ENCODE measurements at places on chromosomes 6 and 20.

GRCh38 chr6:126356526-126356925 lies 16.6 kb downstream of the CENPW start:
- DNase-seq, result no peak

- DNase-seq, result no peak
Measured at GRCh38 chr6:111585974-111586315, 19.7 kb downstream of the TRAF3IP2 start.

- no peak for DNase-seq
Measured at GRCh38 chr6:93120154-93120742, 299.1 kb downstream of the EPHA7 start.

DNA sequence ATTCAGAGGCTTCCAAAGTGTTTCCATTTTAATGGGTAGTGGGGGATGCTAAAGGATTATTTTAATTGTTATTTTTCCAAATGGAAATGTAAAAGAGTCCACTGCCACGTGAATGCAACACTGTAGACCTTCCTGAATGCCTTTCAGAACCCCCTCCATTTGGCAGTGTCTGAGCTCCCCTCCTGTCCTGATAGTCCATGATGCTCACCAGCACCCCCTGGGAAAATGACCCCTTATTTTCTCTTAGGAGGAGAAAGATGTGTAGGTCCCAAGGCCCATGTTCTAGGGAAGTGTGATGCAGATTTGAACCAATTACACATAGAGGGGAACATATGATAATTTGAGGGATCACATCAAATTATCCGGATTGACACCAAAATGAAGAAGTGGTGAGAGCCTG lies 46.8 kb upstream of the SH3BGRL2 start:
- DNase-seq, result no peak

- DNase-seq, result no peak
Measured at GRCh38 chr6:16819752-16820151, 58.5 kb upstream of the ATXN1 start.

GRCh38 chr6:136280032-136280609 lies 9.5 kb downstream of the BCLAF1 start:
- DNase-seq, result no peak

- no peak for DNase-seq
Measured at GRCh38 chr6:137781639-137782038, 85.4 kb upstream of the TNFAIP3 start.

DNA sequence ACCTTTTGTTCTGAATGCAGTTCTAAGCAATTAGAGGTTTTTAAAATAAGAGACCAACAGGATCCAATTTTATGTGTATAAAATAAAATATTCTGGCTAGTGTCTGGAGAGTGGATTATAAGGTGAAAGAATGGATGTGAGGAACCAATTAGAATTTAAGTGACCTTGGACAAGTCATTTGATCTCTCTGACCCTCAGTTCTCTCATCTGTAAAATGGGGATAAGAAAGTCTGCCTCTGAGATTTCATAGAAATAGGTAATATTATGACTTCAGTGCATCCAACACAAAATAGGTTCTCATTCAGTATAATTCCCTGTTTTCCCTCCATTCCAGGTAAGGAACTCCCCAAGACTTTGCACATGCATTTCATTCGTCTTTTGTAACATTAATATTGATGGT lies 18.9 kb downstream of the CASS4 start:
- DNase-seq, result no peak

DNA sequence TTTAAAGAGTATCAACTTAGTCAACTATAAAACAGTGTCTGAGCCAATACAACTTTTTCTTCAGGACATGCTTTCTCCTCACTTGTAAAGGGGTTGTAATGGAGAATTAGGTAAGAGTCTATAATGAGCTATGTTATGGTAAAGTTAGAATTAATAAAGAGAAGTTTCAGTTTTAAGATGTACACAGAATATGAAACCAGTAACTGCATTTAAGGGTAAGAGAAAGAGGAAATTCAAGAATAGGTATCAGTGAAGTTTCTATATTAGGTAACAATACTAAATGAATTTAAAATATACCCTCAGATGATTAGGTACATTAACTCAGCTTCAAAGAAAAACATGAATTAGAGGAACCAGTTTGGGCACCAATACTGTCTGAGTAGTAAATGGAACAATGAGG lies 1444.3 kb upstream of the ADGRB3 start:
- DNase-seq, result no peak

- no peak for DNase-seq
Measured at GRCh38 chr20:48471759-48472408, 355.9 kb downstream of the PREX1 start.

DNA sequence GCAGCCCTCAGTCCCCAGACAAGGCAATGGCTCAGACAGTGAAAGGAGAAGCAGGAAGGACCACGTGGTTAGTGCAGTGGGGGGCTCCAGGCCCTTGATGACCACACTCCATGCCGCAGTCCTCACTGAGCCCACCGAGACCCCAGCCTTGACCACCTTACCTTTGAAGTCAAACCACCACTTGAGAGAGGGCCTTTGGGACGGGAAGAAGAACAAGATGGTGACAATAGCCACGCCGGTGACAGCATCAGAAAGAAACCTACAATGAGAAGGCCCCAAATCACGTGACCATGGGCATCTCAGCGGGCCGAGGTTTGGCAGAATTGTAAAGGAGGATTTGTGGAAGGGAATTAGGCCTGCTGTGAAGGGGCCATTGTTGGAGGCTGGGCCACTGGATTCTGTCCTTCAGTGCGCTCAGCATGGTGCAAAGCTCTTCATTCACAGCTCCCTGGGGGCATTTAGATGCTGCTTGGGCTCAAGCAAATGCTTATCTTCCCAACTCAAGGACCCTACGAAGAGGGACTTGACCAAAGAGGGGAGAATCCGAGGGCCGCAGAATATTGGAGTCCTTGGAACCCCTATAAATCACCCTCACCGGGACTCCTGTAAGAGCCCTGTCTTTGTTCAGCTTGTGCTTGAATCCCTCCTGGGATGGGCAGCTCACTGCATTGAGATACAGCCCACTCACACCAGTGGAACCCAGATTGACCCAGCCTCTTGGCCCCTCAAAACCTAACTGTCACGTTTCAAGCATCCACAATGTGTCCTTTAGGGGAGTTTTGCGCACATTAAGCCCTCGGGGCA lies 33.2 kb upstream of the OCSTAMP start:
- peak; percentile 54 for DNase-seq

DNA sequence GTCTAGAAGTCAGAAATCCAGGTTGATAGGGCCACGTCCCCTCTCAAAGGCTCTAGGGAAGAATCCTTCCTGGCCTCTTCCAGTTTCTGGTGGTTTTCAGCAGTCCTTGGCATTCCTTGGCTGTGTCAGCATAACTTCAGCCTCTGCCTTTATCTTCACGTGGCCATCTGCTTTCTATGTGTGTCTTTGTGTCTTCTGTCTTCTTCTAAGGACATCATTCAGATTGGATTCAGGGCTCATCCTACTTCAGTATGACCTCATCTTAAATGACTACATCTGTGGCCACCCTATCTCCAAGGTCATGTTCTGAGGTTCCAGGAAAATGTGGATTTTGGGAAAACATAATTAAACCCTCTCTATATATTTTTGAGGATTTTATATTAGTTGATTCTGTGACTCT lies 23.0 kb downstream of the C6orf89 start:
- no peak for DNase-seq

- DNase-seq, result no peak
Measured at GRCh38 chr6:5871296-5871695, 135.4 kb downstream of the NRN1 start.

DNA sequence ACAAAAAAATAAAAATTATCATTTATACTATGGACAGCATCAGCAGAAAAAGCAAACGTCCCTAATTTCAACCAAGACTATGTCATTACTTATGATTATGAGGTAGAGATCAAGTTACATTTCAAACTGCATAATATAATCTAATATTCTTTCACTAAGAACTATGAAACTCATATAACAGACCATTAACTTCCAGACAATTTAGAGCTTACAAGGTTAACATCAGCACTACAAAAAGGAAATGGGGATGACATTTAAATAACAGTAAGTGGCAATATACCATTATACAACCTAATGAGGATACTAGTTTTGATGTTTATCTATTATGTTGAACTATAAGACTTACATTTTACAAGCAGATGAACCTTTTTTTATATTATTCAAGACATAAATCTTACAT lies 261.0 kb upstream of the THEMIS start:
- DNase-seq, result no peak

- DNase-seq, result no peak
Measured at GRCh38 chr6:11500008-11500407, 37.5 kb upstream of the TMEM170B start.

GRCh38 chr6:13794184-13794583 lies 20.2 kb downstream of the MCUR1 start:
- DNase-seq, result no peak

DNA sequence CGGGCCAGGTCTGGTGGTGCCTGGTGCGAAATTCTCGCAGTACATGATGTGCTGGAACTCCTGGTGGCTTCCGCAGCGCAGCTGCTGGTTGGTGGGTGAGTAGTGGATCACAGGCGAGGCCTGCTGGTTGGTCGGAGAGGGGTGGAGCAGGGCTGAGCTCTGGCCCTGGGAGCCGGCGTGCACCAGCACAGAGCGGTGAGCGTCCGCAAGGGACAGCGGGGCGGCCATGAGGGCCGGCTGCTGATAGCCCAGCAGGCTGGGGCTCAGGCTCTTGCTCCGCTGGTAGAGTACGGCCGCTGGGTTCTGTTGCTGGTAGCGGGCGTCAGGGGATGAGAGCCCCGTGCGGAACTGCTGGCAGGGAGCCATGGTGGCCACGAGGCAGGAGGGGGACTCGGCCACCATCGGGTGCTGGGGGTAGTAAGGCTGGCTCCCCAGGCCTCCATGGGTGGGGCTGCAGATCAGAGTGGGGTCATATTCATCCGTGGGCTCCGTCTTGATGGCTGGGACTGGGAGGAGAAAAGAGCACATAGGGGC lies 110.2 kb downstream of the NFATC2 start:
- no peak for DNase-seq

DNA sequence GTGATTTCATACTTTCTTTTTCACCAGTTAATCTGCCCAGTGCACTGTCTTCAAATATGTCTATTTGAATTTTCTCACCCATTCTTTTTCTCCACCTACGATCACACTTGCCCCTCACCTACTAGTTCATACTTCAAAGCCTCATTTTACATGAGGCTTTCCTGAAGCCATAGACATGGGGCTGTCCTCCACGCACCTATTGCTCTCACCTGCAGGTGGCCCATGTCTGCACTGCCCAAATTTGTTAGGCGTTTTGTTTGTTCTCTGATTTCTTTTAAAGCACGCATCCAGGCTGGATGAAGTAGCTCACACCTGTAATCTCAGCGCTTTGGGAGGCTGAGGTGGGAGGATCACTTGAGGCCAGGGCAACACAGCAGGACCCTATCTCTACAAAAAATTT lies 106.8 kb upstream of the RIPOR2 start:
- no peak for DNase-seq

DNA sequence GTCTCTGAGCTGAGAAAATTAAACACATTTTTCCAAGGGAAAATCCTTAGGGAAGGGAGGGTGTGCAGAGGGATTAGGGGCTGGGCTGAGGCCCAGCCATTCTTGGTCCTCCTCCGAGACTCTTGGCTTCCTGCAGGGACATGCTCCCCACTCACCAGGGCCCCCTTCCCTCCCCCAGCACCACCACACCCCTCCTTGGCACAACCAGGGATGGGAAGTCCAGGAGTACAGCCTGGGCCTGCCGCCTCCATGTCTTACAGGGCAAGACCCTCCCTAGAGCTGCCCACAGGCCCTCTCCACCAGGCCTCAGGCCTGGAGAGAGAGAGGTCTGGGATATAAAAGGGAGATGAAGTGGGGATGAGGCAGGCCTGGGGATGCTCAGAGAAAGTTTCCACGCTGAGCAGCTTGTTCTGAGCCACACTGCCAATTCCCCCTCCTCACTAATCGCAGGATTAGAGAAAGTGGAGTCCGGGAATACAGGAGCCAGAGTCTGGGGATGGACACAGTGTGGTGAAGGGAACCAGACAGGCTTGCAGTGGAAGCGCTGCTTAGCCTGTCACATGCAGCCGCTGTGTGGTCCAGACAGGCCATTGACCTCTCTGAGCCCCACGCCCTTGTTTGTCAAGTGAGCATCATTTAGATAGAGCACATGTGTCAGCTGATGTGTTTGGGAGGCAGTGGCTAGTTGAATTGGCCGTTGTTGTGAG lies 105.5 kb downstream of the MRPL14 start:
- no peak for DNase-seq

- no peak for DNase-seq
Measured at GRCh38 chr6:141467881-141468280, 664.8 kb upstream of the GJE1 start.

- no peak for DNase-seq
Measured at GRCh38 chr6:130516604-130517003, 150.8 kb downstream of the TMEM200A start.

GRCh38 chr6:154909821-154910220 lies 85.3 kb upstream of the TIAM2 start:
- DNase-seq, result no peak

DNA sequence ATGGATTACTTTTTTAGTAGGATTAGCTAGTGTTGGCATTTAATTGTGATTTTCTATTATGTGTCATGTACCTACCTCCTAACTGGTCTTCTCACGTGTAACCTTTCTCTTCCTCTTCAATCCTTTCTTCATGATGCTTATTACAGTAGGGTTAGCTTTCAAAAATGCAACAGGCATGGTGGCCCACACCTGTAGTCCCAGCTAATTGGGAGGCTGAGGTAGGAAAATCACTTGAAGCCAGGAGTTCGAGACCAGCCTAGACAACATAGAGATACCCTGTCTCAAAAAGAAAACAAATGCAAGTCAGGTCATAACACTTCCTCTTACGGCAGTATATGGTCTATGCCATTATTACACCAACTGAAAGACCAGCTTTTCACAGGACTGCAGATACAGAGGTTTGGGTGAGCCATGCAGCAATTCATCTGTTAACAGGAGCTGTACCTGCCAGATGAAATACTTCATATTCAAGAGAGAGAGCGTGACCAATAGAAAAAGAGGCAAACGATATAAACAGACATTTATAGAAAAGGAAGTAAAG lies 195.0 kb downstream of the TMEM242 start:
- no peak for DNase-seq

GRCh38 chr6:28719275-28719940 lies 193.7 kb downstream of the GPX5 start:
- peak; percentile 80 for DNase-seq

DNA sequence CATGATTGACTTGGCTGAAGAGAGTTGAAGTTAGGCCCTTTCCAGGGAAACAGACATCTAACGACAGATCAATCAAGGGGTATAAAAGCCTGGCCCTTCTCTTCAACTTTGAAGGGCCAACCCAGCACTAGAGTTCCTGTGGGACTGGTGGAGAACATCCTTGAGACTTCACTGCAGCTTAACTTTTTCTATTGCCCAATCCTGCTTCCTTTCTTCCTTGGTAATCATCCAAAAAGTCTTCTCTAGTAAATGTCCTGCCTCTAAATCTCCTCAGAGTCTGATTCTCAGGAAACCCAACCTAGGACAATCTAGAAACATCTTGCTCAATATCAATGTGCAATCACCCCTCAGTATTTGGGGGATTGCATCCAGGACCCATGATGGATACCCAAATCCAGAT lies 1.9 kb downstream of the MKKS start:
- no peak for DNase-seq

GRCh38 chr6:135162678-135163439 lies 18.2 kb upstream of the MYB start:
- DNase-seq, result peak; percentile 89

- DNase-seq, result no peak
Measured at GRCh38 chr6:36912030-36912454, 26.3 kb downstream of the C6orf89 start.

Data from WTC11 (cell line).